ENCODE measurements at places on chromosomes 2 and 18.

GRCh38 chr18:679516-679915 lies 22.1 kb downstream of the TYMS start:
- no peak for DNase-seq

GRCh38 chr2:236241181-236242056 lies 22.8 kb downstream of the ASB18 start:
- DNase-seq, result no peak

DNA sequence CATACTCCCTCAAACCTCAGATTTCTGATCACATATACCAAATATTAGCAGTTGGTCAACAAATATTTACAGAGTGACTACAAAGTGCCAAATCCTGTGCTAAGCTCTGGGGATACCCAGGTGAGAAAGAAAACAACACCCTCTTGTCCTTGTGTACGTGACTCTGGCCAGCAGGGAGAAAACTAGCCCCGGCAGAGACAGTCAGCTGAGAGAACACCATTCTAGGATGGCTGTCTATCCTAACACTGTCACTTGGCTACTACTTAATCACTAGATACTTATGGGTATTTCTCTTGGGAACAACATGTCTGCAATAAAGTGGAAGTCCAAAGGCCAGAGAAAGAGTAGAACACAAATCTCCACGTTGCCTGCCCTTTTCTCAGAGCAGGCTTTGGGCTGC lies 57.9 kb upstream of the CD226 start:
- no peak for DNase-seq

- no peak for DNase-seq
These were observed 206.7 kb downstream of the SH3RF3 start for GRCh38 chr2:109335631-109336176.

GRCh38 chr2:696463-696862 lies 19.3 kb upstream of the TMEM18 start:
- no peak for DNase-seq

- no peak for DNase-seq
These were observed 169.4 kb upstream of the NRXN1 start for GRCh38 chr2:51201295-51201694.

DNA sequence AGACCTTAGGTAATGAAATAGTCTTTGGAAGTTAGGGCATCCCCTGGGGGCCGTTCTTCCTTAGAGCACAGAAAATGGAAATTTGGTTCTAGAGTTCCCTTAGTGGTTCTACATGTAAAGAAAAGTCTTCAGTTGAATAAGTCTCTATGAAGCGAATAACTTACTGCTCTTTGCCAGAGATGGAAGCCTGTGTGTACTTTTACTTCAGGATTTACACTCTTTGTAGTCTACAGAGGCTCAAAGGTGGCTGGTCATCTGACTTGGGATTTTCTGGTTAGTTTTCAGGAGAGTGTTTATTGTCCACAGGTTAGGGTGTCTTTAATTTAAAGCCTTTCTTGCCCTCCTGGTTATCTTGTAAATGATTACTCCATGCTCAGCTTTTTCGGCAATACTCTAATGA lies 210.6 kb downstream of the ZNF521 start:
- DNase-seq, result no peak

- DNase-seq, result no peak
These were observed 173.2 kb downstream of the MYO3B start for GRCh38 chr2:170350929-170351826.

DNA sequence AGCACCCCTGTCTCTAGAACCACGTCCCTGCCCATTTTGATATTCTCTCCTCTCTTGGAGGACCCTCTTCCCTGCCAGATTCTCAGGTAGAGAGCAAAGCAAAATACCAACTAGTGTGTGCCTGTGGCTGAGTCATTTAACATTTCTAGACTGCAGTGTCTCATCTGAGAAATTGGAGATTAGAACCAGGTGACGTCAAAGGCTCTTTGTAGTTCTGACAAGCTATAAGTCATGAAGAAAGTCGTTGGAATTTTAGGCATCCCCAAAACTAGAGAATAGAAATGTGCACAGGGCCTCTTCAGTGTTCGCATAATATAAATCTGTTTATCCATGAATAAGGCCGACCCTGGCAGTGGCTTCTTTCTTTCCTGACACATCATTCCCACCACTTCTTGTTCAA lies 74.4 kb upstream of the TANC1 start:
- no peak for DNase-seq

- no peak for DNase-seq
These were observed 23.3 kb upstream of the IL18RAP start for GRCh38 chr2:102399499-102400141.

DNA sequence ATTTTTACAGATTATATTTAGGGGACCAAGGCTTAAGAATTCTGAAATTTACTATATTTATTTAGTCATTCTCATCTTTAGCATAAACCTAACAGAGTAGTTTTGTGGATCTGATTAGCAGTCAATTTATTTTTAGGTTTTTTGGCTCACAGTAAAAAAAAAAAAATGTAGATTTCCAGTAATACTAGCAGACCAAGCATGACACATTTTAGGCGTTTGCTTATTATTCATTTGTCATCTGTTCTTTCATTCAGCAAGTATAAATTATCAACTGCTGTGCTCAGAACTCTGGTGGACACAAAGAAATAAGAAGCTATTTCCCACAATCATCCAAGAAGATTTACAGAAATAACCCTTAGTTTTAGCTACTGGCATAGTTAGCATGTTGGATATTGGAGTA lies 20.6 kb downstream of the PDE1A start:
- DNase-seq, result no peak

DNA sequence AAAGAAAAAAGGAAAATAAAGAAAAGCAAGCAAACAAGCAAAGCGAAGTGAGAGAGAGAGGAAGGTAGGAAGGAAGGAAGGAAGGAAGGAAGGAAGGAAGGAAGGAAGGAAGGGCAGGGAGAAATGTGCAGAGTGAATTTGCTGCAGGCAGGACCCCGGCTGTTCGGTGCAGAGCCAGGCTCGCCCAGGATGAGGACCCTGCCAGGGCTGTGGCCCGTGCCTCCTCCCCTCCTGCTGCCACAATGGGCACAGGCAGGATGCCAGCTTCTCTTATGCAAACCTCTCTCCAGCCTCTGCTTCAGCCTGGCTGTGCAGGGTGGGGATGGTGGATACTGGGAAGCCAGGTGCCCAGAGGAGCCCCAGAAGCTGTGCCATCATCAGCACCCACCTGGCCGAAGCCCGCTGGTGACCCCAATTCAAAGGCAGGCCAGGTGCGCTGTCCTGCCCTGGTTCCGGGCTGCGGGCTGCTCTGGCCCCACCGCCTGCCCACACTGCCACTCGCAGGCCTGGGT lies 3.2 kb downstream of the GPR17 start:
- DNase-seq, result no peak

DNA sequence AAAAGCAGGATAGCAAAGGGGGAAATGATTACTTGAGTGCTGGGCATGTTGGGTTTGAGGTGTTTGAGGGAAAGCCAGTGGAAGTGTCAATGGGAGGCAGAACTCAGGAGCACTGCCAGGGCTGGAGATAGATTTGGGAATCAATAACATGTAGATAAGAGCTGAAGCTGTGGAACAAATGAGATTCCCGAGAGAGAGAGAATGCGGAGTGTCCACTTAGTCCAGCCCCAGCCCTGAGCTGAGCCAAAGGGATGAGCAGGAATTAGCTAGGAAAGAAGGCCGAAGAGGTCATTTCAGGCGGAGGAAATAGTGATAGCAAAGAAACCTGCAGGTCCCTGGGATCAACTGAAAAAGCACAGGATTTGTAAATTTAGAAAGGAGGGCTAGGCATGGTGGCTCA lies 21.2 kb upstream of the YES1 start:
- DNase-seq, result no peak

DNA sequence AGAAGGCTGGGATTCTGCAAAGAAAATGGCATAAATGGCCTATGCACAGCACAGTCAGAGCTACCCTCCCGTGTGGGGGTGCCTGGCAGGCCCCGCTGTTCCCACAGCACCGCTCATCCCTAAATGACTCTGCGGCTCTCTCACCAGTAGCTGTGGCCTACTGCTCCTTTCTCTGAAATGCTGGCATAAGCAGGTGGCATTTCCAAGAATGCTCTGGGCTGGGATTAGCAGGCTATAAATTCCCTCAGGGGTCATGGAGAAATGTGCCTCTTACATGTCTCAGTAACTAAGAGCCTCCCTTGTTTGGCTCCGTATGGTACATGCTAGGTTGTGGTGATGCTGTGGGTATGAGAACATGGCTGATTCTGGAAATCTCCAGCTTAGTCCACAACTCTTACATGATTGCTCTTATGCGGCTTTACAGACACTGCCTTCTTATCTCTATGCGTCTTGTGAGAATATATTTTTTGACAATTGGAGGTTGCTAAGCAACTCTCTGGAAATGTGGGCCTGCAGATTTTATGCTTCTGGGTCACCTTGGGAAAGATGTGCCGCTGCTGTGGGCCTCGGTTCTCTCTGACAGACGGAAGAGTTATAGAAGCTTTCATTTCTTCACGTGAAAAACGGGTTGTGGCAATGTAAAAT lies 80.3 kb upstream of the GATA6 start:
- DNase-seq, result no peak

GRCh38 chr2:241136661-241137260 lies 12.5 kb downstream of the PASK start:
- no peak for DNase-seq

DNA sequence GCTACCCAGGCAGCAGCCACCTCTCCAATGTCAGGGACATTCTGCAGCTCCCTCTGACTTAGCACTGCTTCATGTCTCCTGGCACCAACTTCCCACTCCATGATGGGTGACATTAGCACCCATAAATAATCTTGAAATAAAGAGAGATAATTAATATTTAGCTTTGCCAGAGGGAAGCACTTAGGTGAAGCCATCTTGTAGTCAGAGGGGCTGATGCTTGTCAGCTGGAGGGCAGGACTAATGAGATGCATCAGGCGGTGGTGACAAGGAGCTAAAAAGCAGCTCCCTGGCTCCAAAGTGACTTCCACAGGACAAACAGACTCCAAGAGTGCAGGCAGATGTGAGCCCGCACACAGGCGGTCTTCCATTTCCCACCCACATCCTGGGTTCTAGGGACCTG lies 153.0 kb upstream of the ID2 start:
- no peak for DNase-seq

- DNase-seq, result no peak
These were observed 70.6 kb downstream of the CD28 start for GRCh38 chr2:203777030-203777429.

GRCh38 chr2:161992531-161992930 lies 81.5 kb downstream of the DPP4 start:
- peak; percentile 39 for DNase-seq

DNA sequence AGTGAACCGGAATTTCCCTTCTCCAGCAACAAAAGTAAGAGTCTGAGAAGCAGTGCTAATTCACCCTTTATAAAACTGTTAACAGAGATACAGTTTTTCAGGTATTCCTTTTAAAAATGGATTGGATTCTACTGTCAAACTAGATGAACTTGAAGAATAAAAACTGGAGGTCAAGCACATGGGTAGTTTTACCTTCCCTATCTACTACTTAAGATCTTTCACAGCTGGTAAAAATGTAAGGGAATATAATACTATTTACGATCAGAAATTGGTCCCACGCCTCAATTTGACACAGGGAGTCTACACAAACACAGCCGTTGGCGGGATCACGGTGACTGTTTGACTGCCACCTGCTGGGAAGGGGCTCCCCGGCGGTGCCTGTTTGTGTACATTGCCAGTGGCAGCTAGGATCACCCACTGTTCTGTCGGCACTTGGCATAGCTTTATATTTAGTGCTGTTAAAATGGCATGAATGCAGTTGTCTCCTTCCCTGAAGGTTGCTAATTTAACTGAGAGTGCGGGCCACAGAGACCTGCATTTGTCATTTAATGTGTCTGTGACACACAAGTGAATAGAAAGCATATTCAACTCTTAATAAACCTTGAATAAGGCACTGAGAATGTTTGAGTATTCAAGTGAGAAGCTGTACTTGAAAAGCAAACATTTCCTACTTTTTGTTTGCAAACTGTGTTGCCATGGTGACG lies 59.5 kb downstream of the ABCG8 start:
- no peak for DNase-seq

- no peak for DNase-seq
These were observed 1251.6 kb upstream of the ZEB2 start for GRCh38 chr2:145771525-145771924.
